Left lobe of liver (tissue), 2 donors: ENCODE measurements at places on chromosomes 3 and 15. TPM values are rescaled to one million over a fixed set of nuclear protein-coding genes. Genes with fewer than 3 reads are reported as not detected.

DNA sequence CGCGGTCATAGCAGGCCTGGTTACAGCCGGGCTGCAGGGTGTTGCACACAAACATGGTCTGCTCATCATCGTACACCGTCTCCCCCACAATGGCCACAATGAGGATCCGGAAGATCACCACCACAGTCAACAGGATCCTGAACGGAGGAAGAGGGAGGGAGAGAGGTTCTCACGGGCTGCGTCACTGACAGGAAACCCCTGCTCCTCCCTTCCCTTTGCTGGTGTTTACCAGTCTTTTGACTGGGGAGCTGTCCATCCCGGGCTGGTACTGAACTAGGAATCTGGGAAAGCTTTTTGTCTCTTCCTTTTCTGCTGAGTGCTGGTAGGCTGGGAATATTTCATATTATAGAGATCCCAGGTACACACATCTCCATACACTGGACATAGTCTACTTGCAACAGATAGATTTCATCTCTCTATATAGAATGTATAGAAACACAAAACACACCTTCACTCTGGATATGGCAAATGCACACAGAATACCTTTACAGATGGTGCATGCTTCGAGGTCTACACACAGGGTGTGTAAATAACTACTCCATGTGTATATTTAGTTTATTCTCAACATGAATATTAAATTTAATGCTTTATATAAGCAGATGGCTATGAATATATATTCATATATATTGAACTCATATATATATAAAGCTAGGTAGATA, 1.4 kb downstream of the GJD2 start:
- no peak for DNase-seq

DNA sequence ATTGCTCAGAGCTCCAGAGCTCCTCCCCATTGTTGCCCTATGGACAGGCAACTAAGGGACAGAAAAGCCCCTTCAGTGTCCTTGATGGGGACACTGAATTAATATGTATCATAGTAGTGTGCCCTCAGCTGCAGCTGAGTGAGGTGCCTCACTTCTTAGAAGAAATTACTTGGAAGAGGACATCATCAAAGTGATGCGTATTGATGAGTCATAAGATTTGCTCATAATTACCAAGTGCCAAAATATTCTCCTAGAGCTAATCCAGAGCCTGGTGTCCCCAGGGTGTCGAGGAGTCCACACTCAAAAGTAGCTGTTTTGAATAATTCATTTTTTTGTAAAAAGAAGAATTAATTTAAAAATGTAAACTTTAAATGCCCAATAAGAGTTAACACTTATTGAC, 200.7 kb upstream of the SEMA6D start:
- DNase-seq = no peak

DNA sequence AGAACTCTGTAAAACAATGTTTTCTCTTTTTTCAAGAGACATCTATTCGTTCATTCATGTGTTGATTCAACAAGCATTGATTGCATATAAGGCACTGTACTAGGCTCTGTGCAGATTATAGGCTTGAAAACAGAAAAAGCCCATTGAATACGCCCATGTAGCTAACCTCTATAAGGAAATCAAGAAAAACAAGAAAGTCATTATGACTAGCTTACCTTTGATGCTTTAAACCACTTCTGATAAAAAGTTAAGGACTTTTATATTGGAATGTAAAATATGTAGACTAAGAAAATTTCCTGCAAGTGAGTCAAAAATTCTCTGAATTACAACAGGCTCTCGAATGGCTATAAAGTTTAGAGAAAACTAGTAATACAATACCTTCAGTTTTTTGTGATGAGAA, 92.5 kb downstream of the BDH1 start:
- no peak for DNase-seq

FSIP1 gene
- total RNA-seq = not detected

SLC51B gene
- total RNA-seq = 0.75 TPM
